ENCODE measurements at places on chromosomes 6 and 20. TPM values are rescaled to one million over a fixed set of nuclear protein-coding genes. Genes with fewer than 3 reads are reported as not detected.
A peak's percentile ranks its signal among the peaks of the same experiment; 100 is the strongest.

DNA sequence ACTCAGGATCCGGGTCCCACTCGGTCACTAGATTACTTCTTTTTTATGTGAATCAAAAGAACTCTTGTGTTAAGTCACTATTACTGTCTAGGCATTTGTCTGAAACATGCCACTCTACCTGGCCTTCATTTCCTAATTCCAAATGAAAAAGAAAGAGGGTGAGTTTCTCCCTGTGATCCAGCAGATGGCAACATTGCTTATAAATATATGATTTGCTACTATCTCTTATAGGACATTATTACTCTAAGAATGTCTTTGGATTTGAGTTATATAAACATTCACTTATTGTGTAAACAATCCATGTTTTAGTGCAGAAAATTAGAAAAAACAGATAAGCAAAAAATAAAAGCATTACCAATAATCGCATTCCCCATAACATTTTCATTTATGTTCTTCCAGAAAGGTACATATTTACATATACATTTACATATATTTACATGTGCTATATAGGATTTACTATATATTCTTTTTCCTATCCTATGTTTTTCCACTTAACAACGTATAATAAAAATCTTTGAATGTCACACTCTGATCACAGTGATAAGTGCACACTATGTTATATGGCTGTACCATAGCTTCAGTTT is 66.9 kb downstream of the FAXC start:
- DNase-seq: no peak

GRCh38 chr6:72783035-72783434 is 161.2 kb downstream of the KCNQ5 start:
- DNase-seq: no peak

DNA sequence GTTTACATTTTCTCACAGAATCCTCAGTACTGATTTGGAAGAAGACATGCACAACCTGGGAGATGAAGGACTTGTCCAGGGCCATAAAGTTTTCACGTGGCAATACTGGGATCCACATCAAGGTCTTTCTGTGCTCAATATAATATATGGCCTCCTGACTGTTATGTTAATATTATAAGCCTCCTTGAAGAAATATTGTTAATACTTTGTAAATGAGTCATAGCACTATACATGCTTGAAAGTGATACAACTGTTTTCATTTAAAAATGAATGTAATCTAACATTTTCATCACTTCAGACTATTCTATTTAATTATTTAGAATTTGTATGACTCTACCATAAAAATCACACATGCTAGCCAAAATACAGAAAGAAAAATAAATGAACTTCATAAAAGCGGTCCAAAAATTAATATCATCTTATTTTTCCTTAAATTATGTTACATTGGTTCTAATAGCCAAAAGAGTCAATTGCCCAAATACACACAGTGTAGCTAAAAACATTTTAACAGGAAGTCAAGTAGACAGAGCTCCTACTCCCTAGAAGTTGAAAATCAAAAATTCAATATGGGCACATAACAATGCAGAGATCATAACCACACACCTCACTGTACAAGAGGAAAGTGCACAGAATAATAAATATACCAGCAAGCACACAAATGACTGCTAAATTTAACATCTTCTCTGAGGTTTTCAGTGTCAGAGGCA is 188.0 kb upstream of the HDDC2 start:
- no peak for DNase-seq

GRCh38 chr6:90454836-90455427 is 131.9 kb downstream of the MAP3K7 start:
- no peak for DNase-seq

SLC22A7 gene
- total RNA-seq: not detected

DNA sequence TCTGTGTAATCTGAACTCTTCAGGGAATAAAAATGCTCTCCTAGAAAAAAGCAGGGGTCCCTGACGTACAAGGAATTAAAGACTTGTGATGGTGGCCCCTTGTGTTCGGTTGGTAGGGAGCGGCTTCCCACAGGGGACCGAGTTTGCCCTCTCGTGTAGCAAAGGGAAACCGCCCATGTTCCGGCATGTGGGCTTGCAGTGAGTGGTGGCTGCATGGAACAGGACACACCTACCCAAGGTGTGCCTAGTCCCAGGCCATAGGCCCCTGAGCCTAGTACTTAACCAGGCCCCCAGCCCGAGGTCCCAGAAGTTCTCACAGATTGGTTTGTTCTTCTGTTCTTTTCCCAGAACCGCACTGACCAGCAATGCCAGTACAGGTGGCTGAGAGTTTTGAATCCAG is 15.5 kb downstream of the MYBL2 start:
- no peak for DNase-seq

HTR1E gene
- not detected for total RNA-seq

DNA sequence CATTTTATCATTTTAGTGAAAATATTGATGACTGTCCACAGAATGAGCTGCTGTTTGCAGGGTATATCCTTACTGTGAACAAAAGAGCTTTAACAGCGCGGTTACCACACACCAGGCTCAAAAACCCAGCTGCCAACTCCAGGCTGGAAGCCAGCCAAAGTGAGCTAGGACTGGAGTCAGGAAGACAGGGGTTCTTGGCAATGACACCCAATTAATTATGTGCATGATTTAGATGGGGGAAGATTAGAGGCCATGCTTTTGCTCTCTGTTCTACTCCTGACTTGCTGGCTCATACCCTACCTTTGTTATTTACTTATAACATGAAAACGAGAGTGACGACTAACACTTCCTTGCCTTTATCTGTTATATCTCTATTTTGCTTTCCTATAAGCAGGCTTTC is 128.9 kb upstream of the SHLD1 start:
- DNase-seq: no peak

PERP gene
- 162 TPM for total RNA-seq

DNA sequence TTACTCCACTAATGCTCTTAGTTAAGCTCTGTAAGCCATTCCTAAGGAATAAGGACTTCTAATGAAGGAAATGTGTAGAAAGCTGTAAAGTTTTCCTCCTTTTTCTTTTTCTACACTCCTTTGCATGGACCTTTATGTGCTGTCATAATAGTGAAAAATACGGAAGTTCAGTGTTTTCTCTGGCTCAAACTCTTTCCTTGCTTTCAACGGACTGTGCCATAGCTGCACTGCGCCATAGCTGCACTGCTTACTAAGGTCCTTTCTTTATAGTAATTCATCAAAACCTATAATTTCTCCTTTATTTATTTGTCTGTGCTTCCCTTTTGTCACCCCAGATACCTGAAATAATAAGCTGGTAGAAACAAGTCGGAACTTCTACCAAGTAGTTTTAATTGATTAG is 67.3 kb downstream of the RNF144B start:
- DNase-seq: no peak

DNA sequence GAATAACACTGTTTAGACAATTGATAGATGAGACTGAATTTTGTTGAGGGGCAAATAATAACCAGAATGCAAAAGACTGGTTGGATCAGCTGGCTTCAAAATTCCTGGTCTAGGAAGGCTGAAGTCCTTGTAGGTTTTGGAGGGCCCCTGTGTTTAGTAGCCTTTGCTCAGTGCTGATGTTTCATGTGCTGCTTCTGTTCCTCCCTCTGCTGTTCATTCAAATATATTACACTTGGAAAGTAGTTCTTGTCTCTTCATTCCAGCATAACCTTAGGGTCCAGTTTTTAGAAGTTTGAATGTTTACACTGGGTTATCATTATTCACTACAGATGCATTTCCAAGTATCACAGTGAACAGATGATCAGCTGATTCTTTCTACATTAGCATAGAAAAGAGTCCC is 72.5 kb downstream of the FLRT3 start:
- no peak for DNase-seq

TFAP2C gene
- total RNA-seq: 22.8 TPM

RAET1E gene
- 3.3 TPM for total RNA-seq

DNA sequence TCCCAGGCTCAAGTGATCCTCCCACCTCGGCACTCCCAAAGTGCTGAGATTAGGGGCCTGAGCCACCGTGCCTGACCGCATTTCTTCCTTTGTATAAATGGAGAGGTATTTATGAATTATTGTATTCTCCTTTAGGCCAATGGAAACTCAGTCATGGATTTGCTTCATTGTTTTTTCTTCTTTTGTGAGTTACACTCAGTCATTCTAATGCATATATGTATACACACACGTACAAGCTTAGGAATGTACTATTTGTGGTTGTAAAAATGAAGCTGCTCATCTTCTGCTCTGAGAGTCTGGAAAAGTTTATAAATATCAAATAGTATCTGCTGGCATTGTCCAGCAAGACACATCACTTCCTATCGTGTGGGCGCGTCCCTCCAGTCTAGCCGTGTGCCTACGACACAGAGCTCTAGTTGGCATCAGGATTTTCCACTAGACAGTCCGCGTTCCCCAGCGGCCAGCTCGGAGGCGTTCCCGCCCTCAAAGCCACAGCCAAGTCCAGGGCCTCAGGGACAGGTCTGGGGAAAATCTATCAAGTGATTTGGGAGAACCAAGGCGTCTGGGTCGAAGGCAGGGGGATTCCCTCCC is 215.2 kb downstream of the NFATC2 start:
- peak; percentile 15 for DNase-seq

- no peak for DNase-seq
Observed at GRCh38 chr6:37668251-37668650, 29.4 kb downstream of the MDGA1 start.

SEC23B gene
- total RNA-seq: 35.6 TPM

RPP21 gene
- 14.0 TPM for total RNA-seq

DNA sequence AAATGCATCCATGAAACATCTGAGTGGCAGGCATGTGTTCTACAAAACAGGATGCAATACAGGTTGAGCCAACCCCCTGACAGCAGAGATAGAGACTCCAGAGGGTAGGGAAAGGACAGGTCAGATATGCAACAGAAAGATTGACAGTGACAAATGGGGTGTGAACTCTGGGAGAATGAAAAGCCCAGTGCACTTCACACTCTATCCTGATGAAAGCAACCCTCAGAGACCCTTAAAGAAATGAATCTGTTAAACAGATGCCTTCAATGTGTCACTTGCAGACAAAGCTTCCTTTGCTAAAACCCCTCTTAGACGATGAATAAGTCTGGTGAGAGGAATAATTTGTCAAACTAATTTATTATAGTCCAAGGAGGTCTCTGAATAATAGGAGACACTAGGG is 89.9 kb downstream of the RFPL4B start:
- DNase-seq: peak; percentile 63

- no peak for DNase-seq
Observed at GRCh38 chr6:44068607-44069296, 58.5 kb downstream of the MRPL14 start.

- DNase-seq: no peak
Observed at GRCh38 chr6:44622555-44622954, 235.0 kb downstream of the CDC5L start.

DNA sequence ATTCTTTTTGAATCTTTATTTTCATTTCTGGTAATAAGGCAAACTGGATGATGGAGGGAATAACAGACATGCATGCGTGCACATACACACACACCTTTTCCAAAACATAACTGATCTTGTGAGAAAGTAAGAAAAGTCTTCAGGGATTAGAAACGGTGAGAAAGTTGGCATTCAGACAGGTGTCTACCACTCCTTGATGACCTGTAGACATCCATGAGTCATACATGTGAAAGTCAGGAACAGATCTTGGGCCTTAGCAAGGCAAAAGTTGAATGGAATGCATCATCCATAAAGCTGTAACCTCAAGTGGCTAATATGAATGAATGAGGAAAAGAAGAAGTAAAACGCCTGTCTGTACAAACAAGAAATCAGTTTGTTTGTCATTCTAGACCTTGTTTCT is 97.3 kb downstream of the GRIK2 start:
- DNase-seq: no peak

- no peak for DNase-seq
Observed at GRCh38 chr20:15236812-15237211, 899.4 kb upstream of the FLRT3 start.

GRCh38 chr6:152398993-152399392 is 238.2 kb downstream of the SYNE1 start:
- no peak for DNase-seq

DNA sequence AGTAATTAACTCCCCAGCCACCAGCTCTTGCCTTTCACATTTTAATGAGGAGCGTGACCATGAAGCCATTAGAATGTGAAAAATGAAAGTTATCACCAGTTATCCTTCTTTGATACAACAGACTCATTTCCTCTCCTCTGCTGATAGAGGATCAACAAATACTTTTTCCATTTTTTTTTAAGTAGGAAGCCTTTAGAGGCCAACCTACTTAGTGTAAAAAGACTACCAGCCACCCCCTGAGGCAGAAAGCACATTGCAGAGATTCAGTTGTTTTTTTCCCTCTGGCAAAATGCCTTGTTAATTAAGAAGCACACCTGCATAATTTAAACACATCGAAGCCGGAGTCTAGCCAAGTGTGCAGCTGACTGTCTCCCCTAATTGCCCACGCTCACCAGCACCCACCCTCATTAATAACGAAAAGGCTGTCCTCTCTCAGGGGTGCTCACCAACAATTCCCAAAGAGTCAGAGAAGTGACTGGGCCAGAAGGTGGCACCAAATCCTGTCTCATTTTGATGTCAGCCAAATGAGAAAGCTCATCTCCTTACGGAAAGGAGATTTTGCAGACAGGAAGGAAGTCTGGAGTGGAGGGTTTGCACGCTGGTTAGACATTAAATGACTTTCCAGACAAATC is 60.9 kb upstream of the MC3R start:
- no peak for DNase-seq

- no peak for DNase-seq
Observed at GRCh38 chr6:114989279-114989964, 646.6 kb upstream of the HS3ST5 start.

DNA sequence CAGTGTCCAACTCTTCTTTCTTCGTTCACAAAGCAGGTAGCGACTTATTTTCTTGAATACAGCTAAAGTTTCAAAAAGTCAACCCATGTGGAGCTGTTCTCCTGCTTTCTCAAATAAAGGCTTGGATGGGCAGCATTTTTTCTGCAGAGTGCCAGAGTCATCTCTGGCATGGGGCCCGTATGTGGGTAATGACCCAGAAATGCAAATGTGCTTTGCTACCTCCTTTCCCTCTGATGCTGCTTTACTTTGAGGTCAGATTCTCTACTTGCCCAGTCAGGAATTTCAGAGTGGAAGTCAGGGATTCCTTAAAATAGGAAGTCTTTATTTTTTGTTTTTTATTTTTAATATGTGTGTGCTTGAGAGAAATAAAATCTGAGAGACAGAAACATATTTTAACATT is 4.9 kb downstream of the NKAIN2 start:
- DNase-seq: no peak

SCUBE3 gene
- total RNA-seq: 2.4 TPM

DNA sequence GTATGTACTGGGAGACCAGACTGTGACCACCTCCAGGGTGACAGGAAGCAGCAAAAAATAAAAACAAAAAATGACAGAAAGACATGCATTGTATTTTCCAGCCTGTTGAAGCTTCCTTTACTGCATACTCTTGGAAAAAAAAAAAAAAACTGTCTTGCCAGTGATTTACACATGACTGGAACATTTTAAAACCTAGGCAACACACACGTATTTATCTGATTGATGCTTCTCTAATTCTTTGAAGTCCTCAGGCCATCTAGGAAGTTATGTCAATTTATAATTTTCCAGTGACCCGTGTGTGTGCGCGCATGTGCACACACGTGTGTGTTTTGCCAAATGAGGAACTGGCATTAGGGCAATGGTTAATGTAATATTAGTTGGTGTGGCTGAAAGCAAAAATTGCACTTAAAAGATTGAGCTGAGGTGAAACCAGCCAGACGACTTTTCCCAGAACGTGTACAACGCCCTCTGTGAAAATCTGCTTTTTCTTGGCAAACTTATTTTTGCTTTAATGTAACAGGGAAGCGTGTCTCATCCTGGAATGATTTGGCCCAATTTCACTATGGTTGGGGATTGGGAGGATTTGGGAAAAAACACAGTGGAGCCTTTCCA is 315.2 kb downstream of the TFAP2A start:
- DNase-seq: peak; percentile 26

Data from skin of body (tissue), 3 donors.